Stimulated activated CD4-positive, alpha-beta T cell treated with anti-CD3 and anti-CD28 coated beads, Interleukin-2, amount 100 ng/mL, for 4 hours (primary cell): ENCODE measurements at places on chromosomes 5 and 9.

GRCh38 chr5:56148453-56148971, 84.6 kb downstream of the ANKRD55 start:
- peak; percentile 13 for DNase-seq

DNA sequence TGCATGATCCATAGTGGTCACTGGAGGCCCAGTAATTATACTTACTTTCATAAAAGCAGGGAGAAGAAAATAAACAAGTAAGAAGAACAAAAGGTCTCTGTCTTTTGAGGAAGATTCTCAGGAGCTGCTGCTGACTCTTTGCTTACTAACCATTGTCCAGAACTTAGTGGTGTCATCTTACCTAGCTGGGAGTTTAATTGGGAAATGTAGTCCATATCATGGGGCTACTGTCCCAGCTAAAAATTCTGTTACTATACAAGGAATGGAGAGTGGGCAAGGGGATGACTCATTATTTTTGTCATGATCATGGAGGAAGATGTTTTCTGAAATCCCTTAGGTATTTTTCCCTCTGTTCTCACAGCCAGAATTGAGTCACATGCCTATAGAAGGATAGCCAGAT, 639.3 kb downstream of the MTRR start:
- DNase-seq, result no peak

GRCh38 chr5:159817262-159818029, 98.8 kb upstream of the ADRA1B start:
- DNase-seq, result no peak

GRCh38 chr5:139687656-139688055, 39.5 kb downstream of the CXXC5 start:
- no peak for DNase-seq

GRCh38 chr5:152237531-152237930, 167.5 kb downstream of the NMUR2 start:
- no peak for DNase-seq

- DNase-seq, result no peak
These were observed 114.4 kb downstream of the ZNF608 start for GRCh38 chr5:124631874-124632550.

DNA sequence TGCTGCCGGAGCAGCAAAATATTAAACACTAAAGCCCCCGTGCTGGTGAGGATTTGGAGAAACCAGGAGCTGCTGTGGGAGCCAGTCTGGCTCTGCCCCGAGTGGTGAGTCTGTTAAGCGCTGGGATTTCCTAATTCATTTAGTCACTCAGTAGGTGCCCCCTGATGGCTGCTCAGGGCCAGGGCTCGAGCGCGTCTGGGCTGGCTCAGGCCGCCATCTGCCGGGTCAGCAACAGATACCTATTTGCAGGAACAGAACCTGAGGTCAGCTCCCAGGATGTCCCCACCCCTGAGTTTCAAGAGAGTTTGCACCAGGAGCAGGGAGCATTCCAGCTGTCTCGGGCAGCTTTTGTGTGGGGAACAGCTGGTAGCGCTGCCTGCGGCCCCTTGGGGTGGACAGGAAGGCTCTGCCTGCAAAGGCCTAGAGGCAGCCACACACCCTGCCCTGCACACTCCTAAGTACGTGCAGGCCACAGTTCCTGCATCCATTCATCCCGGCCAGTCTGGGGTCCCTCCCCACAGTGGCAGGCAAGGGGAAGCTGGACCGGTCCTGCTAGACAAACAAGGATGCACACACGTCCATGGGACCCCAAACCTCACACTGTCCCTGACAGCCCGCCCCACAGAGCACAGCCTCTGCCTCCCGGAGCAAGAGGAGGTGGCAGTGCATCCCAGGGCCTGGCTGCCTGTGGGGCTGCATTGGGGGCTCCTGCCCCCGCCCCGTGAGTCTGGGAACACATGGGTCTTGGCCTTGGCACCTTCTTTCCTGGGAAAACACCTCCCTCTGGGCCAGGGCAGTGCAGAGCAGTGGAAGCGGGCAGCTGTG, 83.7 kb downstream of the ADAMTS2 start:
- no peak for DNase-seq
